G401 (cell line): ENCODE measurements at places on chromosomes 13 and 19. TPM values are rescaled to one million over a fixed set of nuclear protein-coding genes. Genes with fewer than 3 reads are reported as not detected.

DNA sequence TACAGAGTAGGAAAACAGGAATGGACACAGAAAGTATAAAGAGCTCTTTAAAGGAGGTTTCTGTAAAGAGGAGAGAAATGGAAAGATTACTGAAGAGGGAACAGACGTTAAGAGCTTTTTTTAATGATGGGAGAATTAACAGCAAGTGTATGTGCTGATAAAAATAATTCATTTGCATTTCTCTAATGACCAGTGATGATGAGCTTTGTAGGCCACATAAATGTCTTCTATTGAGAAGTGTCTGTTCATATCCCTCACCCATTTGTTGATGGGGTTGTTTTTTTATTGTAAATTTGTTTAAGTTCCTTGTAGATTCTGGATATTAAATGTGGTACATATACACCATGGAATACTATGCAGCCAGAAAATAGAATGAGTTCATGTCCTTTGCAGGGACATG, 40.0 kb downstream of the MYO16 start:
- DNase-seq = no peak

- DNase-seq = no peak
These were observed 5.3 kb downstream of the CARM1 start for GRCh38 chr19:10876459-10877240.

DNA sequence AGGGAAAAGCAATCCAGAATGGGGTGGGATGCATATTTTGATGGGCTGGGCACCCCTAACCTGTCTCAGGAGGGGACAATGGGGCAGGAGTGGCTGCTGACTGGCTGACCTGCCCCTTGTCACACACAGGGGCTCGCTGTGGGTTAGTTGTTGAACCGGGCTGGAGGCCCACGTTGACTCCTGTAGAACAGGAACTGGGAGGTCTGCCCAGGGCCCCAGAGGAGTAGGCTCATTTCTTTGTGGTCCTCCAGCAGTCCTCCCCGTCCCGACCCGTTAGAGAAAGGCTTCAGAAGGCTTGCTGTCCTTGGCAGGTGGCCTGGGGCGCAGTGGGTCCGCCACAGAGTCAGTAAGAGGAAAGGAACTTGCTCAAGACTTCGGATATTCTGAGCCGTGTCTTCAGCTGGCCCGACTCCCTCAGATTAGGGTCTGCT, 70.1 kb downstream of the COL4A1 start:
- DNase-seq = no peak

GRCh38 chr13:104015646-104016396, 949.6 kb upstream of the SLC10A2 start:
- no peak for DNase-seq

- no peak for DNase-seq
These were observed 4.3 kb upstream of the IFNL2 start for GRCh38 chr19:39263912-39264305.

- no peak for DNase-seq
These were observed 28.1 kb downstream of the CPT1C start for GRCh38 chr19:49718991-49719390.

- no peak for DNase-seq
These were observed 7.3 kb upstream of the SIGLEC5 start for GRCh38 chr19:51637362-51637978.

- peak; percentile 80 for DNase-seq
These were observed 67.1 kb downstream of the KDM4B start for GRCh38 chr19:5035793-5036697.

GRCh38 chr13:71618159-71618558, 248.8 kb downstream of the DACH1 start:
- no peak for DNase-seq

LILRB4 gene
- not detected in 2 replicates for total RNA-seq

PROZ gene
- total RNA-seq = not detected in 2 replicates

APOC4 gene
- total RNA-seq = not detected in 2 replicates

TIMM44 gene
- 100 and 168 TPM in 2 replicates for total RNA-seq

LRRC63 gene
- not detected in 2 replicates for total RNA-seq

TUBA3C gene
- not detected in 2 replicates for total RNA-seq

LENG9 gene
- total RNA-seq = 20.6 and 20.7 TPM in 2 replicates

TYROBP gene
- 7.3 TPM in 1 of 2 replicates, not detected in the other for total RNA-seq

MADCAM1 gene
- 0.14 TPM in 1 of 2 replicates, not detected in the other for total RNA-seq

CRB3 gene
- total RNA-seq = 1.9 TPM in 1 of 2 replicates, not detected in the other

CADM4 gene
- 47.8 and 58.7 TPM in 2 replicates for total RNA-seq

ZNF541 gene
- not detected in 2 replicates for total RNA-seq

POSTN gene
- 0.31 TPM in 1 of 2 replicates, not detected in the other for total RNA-seq

INSL3 gene
- not detected in 2 replicates for total RNA-seq
